ENCODE measurements at places on chromosomes 3 and 15. TPM values are rescaled to one million over a fixed set of nuclear protein-coding genes. Genes with fewer than 3 reads are reported as not detected.

DNA sequence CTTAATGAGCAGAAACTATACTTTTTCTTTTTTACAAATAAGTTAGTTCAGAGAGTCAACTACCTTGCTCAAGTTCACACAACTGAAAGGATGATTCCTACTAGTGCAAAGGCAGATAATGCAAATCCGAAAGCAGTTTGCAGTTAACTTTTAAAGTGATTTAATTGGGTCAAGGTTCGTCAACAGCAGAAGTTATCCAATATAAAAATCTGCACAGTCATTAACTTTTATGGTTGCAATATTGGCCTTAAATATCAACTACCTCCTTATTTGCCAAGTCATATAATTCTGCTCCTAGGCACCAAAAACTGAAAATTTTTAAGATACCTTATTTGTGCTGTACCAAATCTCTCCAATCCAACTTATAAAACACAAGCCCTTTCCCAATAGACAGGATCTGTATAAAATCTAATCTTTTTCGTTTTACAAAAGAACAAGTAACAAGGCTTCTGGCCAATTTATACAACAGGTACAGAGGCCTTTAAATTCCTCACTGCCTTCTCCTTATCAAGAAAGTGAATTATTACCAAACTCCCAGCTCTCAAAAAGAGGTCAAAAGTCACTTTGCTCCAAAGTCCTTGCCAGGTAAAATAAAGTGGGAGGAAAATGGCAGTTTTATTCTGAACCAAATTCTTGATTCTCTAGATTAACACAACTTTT is 416.6 kb upstream of the NECTIN3 start:
- H3K4me3 ChIP-seq = no peak overlapping the region
- H3K36me3 ChIP-seq = no peaks in the 10 kb centered on the region
- DNase-seq = no peak
- H3K27ac ChIP-seq = no peak overlapping the region
- H3K27me3 ChIP-seq = no peaks in the 10 kb centered on the region

- H3K4me1 ChIP-seq = no peaks in the 10 kb centered on the region
- H3K4me3 ChIP-seq = peak within 1 kb of the TSS; percentile 73
- H3K27me3 ChIP-seq = peaks cover 23% of the 10 kb centered on the region
- peak; percentile 84 for DNase-seq
- H3K36me3 ChIP-seq = no peaks in the 10 kb centered on the region
- H3K27ac ChIP-seq = no peak within 1 kb of the TSS
Measured at GRCh38 chr15:82709421-82710207, at the start of gene AP3B2. AP3B2 (minus strand) TSS chr15:82709875; CDS start chr15:82709706, 169 bp downstream.

DNA sequence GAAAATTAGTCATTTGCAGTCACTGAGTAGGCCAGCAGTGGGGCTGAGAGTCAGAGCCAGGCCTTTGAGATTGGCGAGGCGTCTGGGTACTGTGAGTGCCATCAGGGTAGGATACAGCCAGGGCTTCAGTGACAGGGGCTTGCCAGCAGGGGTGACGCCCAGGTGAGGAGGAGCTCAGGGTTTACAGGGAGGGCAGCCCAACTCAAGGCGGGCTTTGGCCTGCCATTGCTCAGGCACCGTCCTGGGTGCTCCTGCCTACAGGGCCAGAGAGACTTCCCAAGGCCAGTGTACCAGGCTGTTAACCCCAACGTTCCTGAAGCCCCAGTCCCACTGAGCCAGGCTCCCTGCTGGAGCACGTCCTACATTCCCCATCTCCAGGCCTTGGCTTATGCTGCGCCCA is 152.0 kb downstream of the FBLN2 start:
- no peak overlapping the region for H3K4me3 ChIP-seq
- H3K4me1 ChIP-seq = no peaks in the 10 kb centered on the region
- no peak for DNase-seq
- peaks cover 10% of the 10 kb centered on the region for H3K27me3 ChIP-seq

DNA sequence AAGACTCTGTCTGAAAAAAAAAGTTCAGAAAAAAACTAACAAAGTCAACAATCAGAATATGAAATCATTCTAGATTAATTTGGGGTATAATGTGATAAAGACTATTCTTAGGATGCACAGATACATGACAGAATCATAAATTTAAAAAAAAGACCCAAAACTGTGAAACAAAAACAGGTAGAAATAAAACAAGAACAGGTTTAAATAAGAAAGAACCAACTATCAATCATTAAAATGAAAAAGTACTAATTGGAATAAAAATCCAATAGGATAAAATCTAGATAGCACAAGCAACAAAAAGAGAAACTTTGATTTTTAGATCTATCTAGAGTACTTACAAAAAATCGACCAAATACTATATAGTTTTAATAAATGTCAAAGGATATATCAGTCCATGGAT is 13.4 kb downstream of the TMEM202 start:
- H3K27ac ChIP-seq = no peak overlapping the region
- H3K36me3 ChIP-seq = no peaks in the 10 kb centered on the region
- peaks cover 11% of the 10 kb centered on the region for H3K27me3 ChIP-seq
- DNase-seq = no peak
- H3K4me3 ChIP-seq = no peak overlapping the region
- H3K4me1 ChIP-seq = no peaks in the 10 kb centered on the region

GRCh38 chr3:48016301-48016973 is at the start of gene MAP4:
MAP4 (minus strand) TSS chr3:48016416; CDS start chr3:47998860, 17,556 bp downstream.
- peak within 1 kb of the TSS; percentile 69 for H3K27ac ChIP-seq
- no peaks in the 10 kb centered on the region for H3K36me3 ChIP-seq
- H3K27me3 ChIP-seq = no peaks in the 10 kb centered on the region

DNA sequence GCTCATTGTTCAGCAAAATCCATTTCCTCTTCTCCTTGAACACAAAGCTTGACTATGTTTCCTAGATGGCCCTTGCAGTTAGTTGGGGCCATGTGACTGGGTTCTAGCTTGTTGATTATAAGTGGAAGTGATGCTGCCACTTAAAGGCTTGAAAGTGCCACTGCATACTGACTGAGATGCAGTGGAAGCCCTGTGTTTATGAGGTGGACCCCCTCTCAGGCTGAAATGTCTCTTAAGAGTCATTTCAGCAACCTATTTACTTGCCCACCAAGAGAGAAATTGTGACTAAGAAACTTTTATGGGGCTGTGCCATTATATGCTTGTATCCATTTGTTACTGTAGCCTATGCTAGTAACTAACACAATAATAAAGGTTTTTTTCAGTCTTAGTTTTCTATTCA is 8.4 kb upstream of the ANP32A start:
- H3K27ac ChIP-seq = no peak overlapping the region
- H3K4me3 ChIP-seq = no peak overlapping the region
- H3K36me3 ChIP-seq = no peaks in the 10 kb centered on the region
- H3K27me3 ChIP-seq = peaks cover 8% of the 10 kb centered on the region
- H3K4me1 ChIP-seq = peaks cover 28% of the 10 kb centered on the region

DNA sequence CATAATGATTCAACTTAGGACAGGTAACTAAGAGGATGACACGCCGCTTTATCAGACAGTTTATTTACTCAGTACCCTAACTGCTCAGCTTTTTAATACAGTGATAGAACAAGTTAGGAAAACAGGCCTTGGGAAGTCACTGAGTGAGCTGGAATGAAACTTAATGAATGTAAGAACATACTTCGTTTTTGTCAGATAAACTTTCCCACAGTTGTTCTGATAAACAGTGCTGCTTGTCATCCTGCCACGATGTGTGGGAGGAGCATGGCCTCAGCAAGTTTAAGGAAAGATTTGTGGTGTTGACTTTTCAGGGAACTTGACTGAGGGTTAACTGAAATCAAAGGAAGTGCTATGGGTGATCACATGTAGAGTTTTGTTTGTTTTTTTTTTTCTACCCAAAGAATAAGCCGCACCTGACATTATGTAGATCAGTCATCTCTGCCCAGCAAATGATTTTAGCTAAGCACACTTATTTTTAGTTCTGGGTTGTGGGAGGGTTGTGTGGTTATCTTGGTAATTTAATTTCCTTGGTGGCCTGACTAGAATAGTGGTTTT is 5.6 kb upstream of the P2RY14 start:
- no peaks in the 10 kb centered on the region for H3K27me3 ChIP-seq
- H3K36me3 ChIP-seq = no peaks in the 10 kb centered on the region
- H3K4me1 ChIP-seq = peaks cover 43% of the 10 kb centered on the region
- H3K4me3 ChIP-seq = peak overlapping the region; percentile 58

DNA sequence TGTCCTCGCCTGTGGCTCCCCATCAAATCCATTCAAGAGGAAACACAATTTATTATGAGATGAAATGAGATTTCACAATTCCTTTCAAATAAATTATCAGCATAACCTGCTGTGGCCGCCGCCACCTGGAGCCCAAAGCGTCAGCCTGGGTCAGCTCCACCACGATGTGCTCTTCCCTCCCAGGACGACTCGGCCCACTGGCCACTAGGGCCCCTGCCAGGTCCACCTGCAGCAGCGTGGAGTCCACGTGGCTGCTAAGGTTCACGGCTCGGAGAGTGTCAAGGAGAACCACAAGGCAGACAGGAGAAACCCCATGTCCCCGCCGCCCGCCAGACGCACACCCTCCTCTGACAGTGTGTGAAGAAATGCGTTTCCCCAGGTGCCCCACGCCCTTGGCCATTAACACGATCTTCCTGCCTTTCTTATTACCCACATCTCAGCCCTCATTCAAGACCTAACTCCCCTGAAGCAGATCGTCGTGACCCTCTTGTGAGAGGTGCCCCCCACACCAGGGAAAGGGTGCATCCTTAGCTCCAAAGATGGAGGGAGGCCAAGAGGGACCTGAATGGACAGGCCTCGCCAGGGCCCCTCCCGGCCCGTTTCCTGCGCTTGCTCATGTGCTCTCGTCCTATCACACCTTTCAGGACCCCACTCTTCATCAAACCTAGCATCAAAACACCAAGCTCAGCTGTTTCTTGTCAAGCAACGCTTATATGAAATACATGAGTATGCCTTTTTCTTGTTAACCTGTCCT is 80.6 kb downstream of the OCA2 start:
- no peak overlapping the region for H3K4me3 ChIP-seq
- no peaks in the 10 kb centered on the region for H3K4me1 ChIP-seq
- DNase-seq = no peak
- no peak overlapping the region for H3K27ac ChIP-seq
- H3K27me3 ChIP-seq = no peaks in the 10 kb centered on the region

DNA sequence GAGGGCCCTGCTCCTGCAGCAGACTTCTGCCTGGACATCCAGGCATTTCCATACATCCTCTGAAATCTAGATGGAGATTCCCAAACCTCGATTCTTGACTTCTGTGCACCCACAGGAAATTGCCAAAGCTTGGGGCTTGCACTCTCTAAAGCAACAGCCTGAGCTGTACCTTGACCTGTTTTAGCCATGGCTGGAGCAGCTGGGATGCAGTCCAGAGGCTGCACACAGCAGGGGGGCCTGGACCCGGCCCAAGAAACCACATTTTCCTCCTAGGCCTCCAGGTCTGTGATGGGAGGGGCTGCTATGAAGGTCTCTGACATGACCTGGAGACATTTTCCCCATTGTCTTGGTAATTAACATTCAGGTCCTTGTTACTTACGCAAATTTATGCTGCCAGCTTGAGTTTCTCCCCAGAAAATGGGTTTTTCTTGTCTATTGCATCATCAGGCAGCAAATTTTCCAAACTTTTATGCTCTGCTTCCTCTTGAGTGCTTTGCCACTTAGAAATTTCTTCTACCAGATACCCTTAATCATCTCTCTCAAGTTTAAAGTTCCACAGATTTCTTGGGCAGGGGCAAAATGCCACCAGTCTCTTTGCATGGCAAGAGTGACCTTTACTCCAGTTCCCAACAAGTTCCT is 11.8 kb upstream of the MYO5A start:
- no peak overlapping the region for H3K27ac ChIP-seq
- H3K4me1 ChIP-seq = peaks cover 8% of the 10 kb centered on the region
- no peak overlapping the region for H3K4me3 ChIP-seq
- DNase-seq = no peak
- H3K36me3 ChIP-seq = peaks cover 10% of the 10 kb centered on the region

- DNase-seq = no peak
- peaks cover 22% of the 10 kb centered on the region for H3K27me3 ChIP-seq
- H3K36me3 ChIP-seq = peaks cover 3% of the 10 kb centered on the region
Measured at GRCh38 chr3:42300013-42300412, 34.0 kb upstream of the CCK start.

DNA sequence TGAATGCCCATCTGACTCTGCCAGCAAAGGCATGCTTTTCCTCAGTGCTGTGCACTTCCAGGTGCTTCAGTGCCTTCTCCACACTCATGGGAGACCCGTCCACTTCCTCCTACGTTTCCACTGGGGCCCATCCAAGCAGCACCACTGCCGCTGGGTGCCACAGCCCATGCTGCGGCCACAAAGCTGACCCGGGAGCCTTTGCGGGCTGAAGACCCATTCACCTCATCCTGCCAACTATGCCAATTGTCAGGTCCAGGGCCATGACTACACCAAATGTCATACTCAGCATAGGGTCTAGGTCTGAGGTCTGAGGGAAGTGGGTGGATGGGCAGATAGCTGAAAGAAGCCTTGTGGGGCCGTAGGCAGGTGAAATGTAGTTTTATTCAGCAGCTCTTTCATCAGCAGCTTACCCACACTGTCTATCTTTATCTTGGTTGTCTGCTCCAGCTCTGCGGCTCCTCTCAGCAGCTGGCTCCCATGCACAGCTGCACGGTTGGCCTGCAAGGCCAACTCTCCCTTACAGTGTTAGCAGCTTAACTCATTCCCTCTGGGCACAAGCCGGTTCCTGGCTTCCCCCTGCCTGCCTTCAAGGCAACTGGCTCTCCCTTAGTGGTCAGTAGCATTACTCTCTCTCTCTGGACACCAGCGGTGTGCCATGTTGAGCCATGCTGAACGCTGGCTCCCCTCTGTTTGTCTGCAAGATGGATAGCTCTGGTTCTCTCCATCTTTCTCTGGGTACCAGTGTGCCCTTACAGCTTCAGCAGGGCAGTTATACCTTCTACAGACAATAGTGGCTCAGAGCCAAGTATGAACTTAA is 63.7 kb upstream of the SIAH2 start:
- peaks cover 4% of the 10 kb centered on the region for H3K27me3 ChIP-seq

DNA sequence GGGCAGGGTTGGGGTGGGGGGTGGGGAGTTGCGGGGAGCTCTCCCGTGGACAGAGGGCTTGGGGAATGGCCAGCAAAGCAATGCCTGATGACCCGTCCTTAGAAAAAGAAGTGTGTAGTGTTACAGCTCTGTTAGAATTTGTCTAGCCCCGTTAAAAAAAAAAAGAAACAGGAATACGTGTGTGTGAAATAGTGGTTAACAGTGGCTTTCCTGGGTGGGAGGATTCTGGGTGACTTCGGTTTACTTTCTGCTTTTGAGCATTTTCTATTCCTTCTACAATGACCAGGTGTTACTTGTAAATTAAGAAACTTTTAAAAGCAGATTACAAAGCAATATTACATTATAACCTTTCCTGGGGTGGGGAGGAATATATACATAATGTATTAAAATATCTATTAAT is 25.0 kb downstream of the H1-8 start:
- H3K4me1 ChIP-seq = no peaks in the 10 kb centered on the region
- no peaks in the 10 kb centered on the region for H3K36me3 ChIP-seq
- H3K27me3 ChIP-seq = no peaks in the 10 kb centered on the region
- no peak overlapping the region for H3K27ac ChIP-seq

- no peak overlapping the region for H3K4me3 ChIP-seq
- no peak for DNase-seq
- H3K36me3 ChIP-seq = no peaks in the 10 kb centered on the region
- H3K27ac ChIP-seq = no peak overlapping the region
Measured at GRCh38 chr3:159238646-159239045, 436.8 kb downstream of the MFSD1 start.

GRCh38 chr3:52533623-52534280 is at the start of gene NT5DC2:
NT5DC2 (minus strand) TSS chr3:52533857; CDS start chr3:52533737, 120 bp downstream.
- peaks cover 32% of the 10 kb centered on the region for H3K4me1 ChIP-seq
- DNase-seq = peak; percentile 78
- H3K36me3 ChIP-seq = peaks cover 2% of the 10 kb centered on the region
- H3K27ac ChIP-seq = peak within 1 kb of the TSS; percentile 77
- peak within 1 kb of the TSS; percentile 92 for H3K4me3 ChIP-seq
- H3K27me3 ChIP-seq = no peaks in the 10 kb centered on the region

KLHL40 gene
- not detected for total RNA-seq

PAQR5 gene
- total RNA-seq = not detected

TTC21A gene
- total RNA-seq = 2.0 TPM

SLMAP gene
- total RNA-seq = 42.9 TPM

BFSP2 gene
- total RNA-seq = not detected

DAZL gene
- not detected for total RNA-seq

CHST14 gene
- 9.5 TPM for total RNA-seq

KCNMB2 gene
- total RNA-seq = not detected
